Inflammatory macrophage treated with lipopolysaccharide for 4 hours (primary cell): ENCODE measurements at places on chromosomes 4 and X.

GRCh38 chrX:40340116-40340515 is 240.7 kb upstream of the ATP6AP2 start:
- DNase-seq, result no peak

- no peak for DNase-seq
Observed at GRCh38 chrX:6053141-6053540, 175.5 kb downstream of the NLGN4X start.

GRCh38 chr4:140098455-140099160 is 55.4 kb downstream of the MAML3 start:
- DNase-seq, result peak; percentile 35

GRCh38 chrX:147077472-147077871 is 262.9 kb upstream of the CXorf51A start:
- no peak for DNase-seq

- no peak for DNase-seq
Observed at GRCh38 chr4:52343595-52343994, 292.5 kb downstream of the SPATA18 start.

DNA sequence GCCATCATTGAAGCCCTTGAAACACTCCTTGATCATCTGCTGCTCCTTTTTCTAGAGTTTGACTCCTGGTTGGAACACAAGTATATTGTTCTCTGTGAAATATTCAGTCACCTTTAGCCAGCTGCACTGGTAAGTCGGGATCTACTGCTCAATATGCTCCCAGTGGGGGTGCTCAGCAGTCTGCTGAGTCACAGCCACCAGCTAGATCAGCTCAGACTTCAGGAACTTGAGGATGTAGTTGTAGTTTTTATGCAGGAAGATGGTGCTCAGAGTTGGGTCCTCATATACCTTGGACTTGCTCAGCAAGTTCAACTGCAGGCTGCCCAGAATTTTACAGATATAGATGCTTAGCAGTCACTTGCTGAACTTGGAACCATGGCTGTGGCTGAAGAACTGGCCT is 202.5 kb upstream of the RPL34 start:
- DNase-seq, result no peak

DNA sequence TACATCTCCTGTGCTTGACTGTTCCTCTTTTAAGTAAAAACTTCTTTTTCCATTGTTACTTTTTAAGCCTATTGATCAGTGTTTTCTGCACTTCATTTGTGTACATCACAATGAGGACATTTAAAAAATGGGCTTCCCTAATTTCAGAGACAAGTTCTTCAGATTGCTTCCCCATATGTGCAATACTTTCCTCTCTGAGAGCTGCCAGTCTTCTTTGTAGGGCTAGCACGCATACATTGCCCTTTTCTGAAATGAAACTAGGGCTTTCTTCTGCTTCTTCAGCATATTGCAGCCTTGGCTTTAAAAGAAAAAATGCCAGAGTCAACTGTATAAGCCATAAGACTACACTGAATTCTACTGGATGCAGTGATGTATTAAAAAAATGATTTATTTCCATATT is 37.8 kb downstream of the FAT4 start:
- peak; percentile 0 for DNase-seq

DNA sequence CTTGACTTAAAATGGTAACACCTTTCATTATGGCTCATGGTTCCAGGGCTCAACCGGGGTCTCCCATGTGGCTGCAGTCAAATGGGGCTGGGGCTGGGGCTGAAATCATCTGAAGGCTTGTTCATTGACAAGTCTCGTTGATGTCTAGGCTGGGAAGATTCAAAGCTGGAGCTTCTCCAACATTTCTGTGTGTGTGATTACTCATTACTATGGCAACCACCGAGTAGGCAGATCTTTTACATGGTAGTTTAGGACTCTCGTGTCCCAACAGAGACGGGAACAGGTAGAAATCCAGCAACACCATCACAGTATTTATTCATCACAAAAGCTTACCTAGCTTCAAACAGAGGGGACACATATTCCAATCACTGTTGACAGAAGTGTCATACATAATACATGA is 7.8 kb downstream of the YTHDC1 start:
- DNase-seq, result no peak

GRCh38 chr4:76673362-76673761 is 224.6 kb downstream of the SOWAHB start:
- peak; percentile 10 for DNase-seq

GRCh38 chrX:83829874-83830273 is 31.1 kb upstream of the CYLC1 start:
- DNase-seq, result no peak

DNA sequence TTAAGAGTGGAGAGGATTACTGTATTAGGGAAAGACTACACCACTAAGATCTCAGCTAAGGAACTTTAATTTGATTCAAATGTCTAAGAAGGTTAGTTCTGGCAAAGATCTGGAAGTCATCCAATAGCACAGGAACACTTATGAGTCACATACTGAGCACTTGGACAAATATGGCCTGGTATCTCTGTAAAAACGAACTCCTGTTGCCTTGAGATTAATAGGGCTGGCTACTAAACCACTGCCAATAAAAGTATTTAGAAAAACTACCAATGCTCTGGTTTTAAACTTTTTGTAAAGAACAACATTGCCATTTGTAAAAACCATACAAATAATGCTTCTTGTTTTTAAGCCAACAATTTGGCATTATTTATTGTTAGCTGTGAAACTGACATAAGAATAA is 70.5 kb downstream of the SEC24D start:
- no peak for DNase-seq

- DNase-seq, result no peak
Observed at GRCh38 chrX:5867778-5868177, 360.9 kb downstream of the NLGN4X start.

DNA sequence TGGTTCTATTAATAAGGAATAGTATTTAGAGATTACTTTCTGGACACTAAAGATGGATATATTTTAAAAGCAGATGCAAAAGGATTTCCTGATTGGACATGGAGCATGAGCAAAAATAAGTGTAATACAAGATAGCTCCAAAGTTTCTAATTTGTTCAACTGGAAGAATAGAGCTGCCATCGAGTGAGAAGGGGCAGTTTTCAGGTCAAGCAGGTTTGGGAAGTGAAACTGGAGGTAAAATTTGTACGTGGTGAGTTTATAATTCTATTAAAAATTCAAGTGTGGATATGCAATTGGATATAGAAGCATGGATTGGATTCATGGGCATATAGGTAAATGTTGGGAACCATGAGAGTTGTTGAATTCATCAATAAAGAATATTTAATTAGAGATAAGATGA is 31.8 kb downstream of the PRDM8 start:
- no peak for DNase-seq

- DNase-seq, result peak; percentile 38
Observed at GRCh38 chrX:30971774-30972603, 82.9 kb upstream of the TAB3 start.

GRCh38 chr4:8083086-8083825 is 75.4 kb downstream of the ABLIM2 start:
- no peak for DNase-seq

GRCh38 chr4:6598127-6598526 is 23.1 kb downstream of the MAN2B2 start:
- no peak for DNase-seq

DNA sequence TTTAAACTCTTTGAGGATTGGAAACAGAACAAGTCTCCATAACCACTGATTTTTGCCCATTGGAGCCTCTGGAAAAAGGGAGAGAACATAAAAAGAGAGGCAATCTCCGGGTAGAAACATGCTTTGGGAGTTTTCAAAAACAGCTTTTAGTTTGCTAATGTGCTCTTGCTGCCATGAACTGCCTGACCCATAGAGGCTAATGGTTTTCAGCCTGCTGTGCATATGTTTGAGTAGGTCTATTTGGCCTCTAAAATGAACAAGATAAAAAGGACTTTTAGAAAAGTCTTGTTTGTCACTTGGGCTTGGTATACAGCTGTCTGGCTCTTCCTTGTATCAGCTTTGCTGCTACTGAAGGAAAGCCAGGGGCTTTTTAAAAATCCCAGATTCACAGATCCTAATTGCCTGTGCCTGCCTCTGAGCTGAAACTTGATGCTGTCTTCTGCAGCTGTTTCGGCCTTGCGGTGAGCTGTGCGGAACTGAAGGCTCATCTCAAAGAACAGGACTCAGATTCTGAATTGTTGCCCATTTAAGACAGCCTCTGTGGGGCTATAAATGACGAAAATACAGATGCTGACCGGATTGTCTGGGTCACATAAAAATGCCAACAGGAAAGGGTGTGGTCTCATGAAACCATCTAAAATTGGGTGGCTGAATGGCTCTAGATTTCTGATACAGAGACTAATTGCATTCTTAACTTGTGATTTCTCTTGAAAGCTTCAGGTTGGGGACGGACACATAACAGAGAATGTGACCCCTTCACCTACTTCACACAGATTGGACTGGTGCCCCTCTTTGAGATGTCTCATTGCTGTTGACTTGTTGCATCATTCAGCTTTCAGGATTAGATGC is 18.4 kb upstream of the ZNF41 start:
- DNase-seq, result no peak

- DNase-seq, result peak; percentile 13
Observed at GRCh38 chrX:110172215-110172614, 145.7 kb downstream of the AMMECR1 start.

DNA sequence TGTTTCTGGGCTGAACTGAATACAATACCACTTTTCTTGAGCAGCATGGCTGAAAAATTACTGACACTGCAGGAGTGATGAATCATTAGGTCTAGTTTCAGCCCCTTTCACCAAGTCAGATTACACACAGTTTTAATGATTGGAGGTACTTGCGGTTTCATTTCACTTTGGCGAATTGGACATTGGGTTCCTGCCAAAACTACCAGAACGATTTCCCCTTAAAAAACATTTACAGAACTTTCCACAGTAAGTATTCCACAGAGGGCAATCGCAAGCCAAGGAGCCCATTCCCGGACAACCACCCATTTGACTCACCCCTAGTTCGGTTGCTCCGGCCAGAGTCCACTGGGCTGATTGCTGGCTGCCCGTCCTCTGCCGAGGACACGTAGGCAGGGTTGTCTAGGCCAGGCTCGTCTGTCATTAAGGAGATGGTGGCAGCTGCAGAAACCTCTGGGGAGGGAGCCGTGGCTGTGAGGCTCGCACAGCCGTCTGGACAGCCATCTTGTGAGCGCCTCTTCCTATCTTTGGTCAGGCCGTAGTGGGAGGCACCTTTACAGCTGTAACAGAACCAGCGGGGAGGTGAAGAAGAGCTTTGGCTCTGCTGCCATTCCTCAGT is 83.5 kb downstream of the LNX1 start:
- no peak for DNase-seq

DNA sequence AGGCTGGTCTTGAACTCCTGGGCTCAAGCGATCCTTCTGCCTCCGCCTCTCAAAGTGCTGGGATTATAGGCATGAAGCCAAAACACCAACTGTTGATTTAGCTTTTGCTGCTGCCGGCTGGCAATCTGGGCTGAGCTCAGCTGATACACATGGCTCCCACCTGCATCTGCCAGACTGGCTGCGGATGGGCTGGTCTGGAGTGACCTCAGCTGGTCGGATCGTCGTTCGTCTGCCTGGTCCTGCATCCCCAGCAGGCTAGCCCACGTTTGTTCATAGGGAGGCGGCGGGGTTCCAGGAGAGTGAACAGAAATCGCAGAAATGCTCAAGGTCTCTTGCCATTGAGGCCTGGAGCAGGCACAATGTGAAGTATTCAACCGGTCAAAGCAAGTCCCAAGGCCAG is 74.4 kb upstream of the DDX3X start:
- DNase-seq, result no peak

DNA sequence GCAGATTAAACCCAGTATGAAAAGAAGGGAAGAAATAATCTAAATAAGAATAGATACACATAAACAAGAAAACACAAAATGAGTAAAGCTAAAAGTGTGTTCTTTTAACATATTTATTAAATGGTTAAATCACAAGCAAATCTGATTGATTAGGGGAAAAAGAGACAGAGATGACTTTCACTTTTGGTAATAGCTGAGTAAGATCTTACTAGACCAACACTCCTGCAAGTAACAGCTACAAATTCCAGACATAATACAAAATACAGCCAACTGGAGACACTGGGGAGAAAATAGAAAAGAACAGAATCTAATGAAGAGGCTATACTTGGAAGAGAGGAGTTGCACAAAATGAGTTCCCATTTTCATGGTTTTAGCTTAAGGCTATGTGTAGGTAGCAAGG is 33.5 kb downstream of the OR13H1 start:
- DNase-seq, result no peak

DNA sequence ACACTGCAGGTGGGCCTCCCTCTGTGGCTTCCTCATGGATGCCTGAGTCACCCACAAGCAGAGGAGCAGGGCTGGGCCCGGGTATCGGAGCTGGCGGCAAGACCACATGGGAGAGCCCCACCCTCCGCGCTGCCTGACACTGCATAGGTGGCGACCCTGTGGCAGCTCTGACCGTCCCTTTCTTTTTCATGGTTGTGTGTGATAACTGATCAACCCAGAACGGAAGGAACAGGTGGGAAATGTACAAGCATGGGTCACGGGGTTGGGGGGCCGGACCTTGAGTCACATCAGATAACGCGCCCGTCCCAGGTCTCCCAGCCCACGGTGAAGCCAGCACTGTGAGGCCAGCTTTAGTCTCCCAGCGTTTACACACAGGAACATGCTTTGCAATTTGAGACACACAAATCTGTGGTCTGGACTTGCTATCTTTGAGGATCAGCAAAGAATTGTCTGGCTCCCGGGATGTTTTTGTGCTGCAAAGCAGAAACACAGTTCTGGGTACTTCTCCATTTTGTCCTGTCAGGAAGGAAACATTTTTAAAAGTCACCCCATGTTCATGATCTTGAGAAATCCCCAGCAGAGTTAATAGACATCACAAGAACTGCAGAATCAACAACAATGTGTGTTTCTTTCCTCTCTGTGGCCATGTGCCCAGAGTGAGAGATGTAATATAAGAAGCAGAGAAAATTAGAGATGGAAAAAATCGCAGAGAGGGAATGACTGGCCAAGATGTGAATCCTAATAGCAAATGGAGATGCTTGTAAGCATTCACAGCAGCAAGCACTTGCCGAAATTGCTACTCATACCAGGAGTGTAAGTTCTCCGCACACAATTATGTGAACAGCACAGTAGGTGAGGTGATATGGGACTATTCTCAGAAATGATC is 70.1 kb upstream of the CBR4 start:
- peak; percentile 46 for DNase-seq

DNA sequence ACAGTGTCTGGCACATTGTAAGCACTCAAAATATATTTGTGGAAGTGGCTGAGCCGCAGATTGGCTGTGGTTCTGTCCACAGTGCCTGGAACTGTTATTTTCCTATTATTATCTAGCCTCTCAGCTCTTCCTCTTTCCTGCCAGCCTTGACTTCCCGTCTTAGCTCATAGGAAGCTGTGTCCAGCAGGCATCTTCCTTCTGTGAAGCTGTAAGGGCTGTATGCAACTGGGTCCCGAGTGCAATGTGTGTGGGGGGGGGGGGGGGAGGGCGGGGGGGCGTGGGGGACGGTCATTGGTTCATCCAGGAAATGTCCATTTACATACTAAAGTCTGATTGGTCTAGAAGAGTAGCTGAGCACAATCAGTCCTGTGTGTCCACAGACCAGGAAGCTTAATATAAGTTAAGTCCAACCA is 210.7 kb downstream of the PDGFRA start:
- peak; percentile 59 for DNase-seq
